H1 (cell line): ENCODE measurements at places on chromosomes 5 and 9. TPM values are rescaled to one million over a fixed set of nuclear protein-coding genes. Genes with fewer than 3 reads are reported as not detected.
A peak's percentile ranks its signal among the peaks of the same experiment; 100 is the strongest.

DNA sequence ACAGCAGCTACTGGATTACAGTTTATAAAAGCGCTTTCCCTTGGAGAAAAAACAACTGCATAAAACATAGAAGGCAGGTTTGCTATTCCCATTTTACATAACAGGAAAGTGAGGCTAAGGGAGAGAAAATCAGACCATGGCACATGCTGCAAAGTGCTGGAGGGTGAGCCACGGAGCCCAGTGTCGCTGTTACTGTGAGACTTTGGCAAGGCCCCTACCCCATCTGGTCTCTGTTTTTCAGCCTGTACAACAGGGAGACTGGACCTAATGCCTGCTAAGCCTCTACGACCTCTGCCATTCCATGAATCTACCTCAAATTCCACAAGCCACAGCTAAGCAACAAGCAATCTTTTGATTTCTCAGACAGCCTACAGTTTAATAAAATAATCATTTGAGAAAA lies 139.2 kb downstream of the GABBR2 start:
- DNase-seq: no peak

SMARCA2 gene
- 21.7 and 22.3 TPM in 2 replicates for total RNA-seq

GRCh38 chr5:3858524-3858923 lies 262.9 kb downstream of the IRX1 start:
- no peak for DNase-seq

- DNase-seq: no peak
These were observed 16.8 kb upstream of the PTGES start for GRCh38 chr9:129769669-129770068.

GRCh38 chr9:132002643-132003318 lies 76.9 kb downstream of the MED27 start:
- DNase-seq: no peak

CCNH gene
- total RNA-seq: 31.0 and 38.2 TPM in 2 replicates

- DNase-seq: no peak
These were observed 273.5 kb upstream of the CCNG1 start for GRCh38 chr5:163163858-163164257.

DNA sequence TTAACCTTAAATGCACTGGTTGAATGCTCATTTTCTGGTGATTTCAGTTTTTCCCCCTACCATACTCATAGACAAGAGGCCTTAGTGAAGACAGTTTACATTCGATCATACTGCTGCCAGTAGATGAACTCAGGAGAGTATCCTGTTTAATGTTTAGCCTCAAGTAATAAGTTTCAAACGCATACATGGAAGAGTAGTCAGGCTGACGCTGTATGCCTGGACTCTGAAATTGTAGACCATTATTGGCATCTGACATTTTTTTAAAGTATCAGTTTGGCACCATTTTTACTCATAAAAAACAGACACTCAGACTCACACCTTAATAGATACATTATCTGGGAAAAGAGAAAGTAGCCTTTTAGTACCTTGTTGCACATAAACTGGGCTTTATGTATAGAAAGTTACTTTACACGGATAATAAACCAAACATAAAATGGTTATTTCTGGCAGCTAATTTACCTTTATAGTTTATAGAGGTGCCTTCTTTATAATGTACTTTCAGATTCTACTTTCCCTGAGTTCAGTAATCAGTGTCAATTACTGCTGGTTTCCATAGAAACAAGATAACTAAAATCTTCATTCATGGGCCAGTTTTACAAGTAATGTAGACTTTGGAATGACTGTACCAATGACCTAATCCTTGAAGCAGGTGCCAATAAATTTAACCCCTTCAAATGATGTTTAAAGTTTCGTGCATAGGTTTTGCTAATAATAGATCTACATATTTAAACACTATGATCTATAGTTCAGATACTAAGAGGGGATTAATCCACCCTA lies 183.8 kb upstream of the ITGA1 start:
- no peak for DNase-seq

GRCh38 chr5:111735583-111736270 lies 21.3 kb downstream of the NREP start:
- peak; percentile 23 for DNase-seq

- no peak for DNase-seq
These were observed 128.0 kb upstream of the ICE1 start for GRCh38 chr5:5294429-5294828.

RNF183 gene
- total RNA-seq: not detected in 2 replicates

DNA sequence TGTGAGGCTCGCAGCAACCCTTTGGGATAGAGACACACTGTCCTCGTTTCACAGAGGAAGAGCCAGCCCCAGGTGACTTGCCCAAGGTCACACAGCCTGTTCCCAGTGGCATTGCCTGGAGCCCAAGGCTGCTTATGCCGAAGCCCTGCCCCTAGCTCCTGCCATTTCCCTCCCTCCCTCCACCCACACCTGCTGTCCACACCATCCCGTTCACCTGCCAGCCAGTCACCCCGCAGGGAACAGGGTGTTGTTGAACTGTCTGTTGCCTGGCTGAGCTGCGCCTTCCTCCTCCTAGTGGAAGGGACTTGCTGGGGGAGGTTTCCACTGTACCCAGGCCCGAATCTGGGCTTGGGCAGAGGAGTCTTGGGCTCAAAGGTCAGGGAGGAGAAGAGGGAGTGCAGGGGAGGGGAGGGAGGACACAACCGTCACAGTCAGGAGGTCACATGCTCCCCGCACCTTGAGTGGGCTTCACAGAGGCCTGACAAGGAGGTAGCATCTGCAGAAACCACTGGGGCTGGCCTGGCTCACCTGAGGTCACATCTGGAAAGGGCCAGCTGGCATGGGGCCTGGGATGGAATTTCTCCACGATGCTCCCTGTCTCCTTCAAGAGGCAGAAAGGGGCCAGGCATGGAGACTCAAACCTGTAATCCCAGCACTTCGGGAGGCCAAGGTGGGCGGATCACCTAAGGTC lies 6.3 kb downstream of the TTC16 start:
- no peak for DNase-seq

CNOT6 gene
- 45.4 and 48.0 TPM in 2 replicates for total RNA-seq

DNA sequence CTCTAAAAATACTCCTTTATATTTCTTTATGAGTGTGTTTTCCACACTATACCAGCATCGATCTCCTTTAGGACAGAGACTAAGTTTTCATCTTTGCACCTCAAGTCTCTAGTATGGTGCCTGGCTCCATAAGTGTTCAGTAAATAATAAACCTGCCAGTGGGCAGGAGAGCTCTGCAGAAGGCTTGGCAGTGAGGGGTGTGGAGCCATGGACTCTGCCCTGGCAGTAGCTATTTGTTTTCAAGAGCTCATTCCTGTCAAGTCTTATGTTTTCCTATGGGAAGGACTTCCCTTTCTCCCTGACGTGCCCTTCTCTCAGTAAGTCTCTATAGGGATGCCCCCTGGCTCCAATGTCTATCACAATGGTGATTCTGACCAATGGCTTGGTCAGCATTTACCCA lies 252.2 kb downstream of the PIK3R1 start:
- DNase-seq: no peak

DNA sequence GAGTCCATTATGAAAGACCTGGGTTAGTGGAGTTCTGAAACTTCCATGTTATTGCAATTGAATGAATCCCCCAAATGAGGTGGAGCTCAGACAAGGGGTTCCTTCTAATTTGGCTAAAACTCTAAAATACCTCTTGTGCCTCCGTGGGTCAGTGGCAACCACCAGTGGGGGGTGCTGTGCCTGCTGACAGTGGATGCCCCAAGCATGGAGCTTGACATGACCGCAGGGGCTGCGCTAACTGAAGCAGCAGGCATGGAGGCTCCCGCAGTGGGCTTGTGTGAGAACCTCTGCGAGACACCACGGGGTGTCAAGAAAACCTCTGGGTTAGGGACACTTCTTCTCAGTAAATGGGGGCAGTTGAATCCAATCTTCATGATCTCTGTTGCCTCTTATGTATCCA lies 200.5 kb downstream of the DRD1 start:
- no peak for DNase-seq

GRCh38 chr9:16535555-16535954 lies 334.9 kb downstream of the BNC2 start:
- DNase-seq: no peak

EIF4EBP3 gene
- total RNA-seq: 8.9 and 11.7 TPM in 2 replicates

DNA sequence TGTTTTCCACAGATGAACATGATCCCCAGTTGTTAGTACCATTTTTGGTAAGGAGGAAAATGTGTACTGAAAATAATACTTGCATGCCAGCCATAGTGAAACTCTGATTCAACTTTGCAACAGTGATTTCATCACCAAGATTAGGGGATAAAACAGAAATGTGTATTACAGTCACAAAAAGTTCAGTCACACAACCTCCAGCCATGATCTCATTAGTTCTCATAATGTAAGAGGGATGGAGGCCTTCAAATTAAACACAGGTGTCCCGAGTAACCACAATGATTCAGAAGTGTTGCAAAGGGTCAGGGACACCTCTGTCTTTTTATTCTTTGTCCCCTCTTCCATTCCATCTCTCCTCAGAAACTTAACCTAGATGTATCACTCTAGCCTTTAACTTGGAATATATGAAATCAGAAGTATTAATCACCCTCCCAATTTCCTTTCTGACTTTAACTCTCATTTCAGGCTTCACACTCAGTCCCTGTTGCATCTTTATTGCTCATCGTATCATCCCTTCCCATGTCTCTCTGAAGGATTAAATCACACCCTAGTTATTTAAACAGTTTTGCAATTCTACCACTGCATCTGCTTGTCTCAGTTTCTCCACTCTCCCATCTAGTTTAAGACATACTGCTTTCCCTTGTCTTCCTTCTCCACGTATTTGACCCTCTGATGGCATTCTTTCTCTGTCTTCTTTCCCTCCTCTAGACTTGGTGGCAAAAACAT lies 291.2 kb downstream of the ADAMTS6 start:
- no peak for DNase-seq

DNA sequence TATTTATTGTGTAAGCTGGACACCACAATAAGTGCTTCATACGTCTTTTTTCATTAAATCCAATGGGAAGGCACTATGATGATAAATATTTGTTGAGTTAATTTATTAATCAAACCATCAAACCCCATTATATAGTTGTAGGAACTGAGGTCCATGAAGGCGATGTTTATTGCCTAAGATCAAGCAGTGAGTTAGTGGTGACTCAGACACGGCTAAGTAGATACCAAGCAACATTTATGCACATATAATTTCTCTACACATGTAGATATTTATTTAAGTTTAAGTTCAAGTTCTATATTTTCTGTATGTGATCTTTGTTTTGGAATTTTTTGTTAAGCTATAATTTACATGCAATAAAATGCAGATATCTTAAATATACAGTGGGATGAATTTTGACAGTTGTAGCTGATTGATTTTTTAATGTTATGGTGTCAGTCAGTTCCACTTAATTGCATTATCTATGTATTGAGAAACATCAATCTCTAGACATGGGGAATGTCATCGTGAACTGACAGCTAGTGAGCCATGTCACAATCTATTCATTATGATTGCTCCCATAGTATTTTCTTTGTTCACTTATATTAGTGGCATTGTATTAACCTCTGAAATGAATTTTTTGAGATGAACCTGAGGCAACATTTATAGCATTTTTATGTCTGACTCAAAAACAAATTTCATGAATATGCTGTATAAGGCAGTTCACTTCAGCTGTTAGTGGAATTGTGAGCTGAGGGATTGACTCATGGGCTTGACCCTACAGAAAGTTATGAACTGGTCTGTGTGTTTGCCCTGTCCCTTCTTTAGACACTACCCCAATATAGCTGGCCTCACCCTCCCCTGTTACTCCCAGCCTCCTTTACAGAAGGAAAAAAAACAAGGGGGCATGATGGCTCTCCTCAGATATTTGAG lies 11.9 kb upstream of the GARNL3 start:
- DNase-seq: no peak

GRCh38 chr5:140207250-140207964 lies 32.4 kb downstream of the CYSTM1 start:
- DNase-seq: no peak

DNA sequence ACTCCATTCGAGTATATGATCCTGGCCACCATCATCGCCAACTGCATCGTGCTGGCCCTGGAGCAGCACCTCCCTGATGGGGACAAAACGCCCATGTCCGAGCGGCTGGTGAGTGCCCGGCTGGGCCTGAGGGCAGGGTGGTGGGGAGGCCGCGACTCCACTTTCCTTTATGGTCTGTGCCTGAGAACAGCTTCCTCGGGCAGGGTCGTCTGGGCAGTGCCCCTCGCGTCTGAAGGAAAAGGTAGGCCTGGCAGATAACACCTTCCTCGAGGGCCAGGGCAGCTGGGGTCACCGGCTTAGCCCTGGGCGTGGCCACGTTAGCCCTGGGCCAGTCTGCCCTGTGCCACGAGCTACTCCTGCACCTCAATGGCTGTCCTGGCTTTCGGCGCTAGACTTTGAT lies 1.5 kb downstream of the CACNA1B start:
- DNase-seq: no peak

GRCh38 chr5:155954701-155955445 lies 372.1 kb upstream of the SGCD start:
- DNase-seq: no peak

DNA sequence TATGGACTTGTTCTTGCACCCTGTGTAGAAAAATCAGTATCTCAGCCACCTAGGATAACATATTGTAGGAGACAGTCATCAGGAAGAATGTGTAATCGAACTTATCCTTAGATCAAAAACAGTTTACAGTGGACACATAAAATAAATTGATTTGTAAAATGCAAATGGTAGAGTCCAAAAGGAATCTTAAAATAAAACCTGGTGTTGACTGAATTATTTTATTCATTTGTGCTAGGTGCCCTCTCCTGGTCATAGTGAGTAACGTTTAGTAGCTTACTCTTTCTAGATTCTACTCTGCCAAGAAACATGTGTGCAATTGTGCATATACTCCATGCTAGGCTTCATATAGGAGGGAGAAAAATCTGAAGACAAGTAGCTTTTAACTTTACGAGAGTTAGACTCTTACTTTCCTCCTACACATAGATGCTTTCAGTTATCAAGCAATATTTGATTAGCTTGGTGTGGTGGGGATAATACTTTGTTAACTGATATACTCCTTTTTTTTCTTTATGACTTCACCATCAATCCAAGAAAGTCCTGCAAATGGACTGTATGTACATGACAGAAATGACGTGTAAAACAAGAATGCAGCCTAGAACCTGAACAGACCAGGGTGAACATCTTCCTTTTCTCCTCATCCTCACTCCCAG lies 23.7 kb upstream of the LOX start:
- DNase-seq: no peak

- no peak for DNase-seq
These were observed 20.7 kb upstream of the BASP1 start for GRCh38 chr5:17196697-17197096.

SLC1A1 gene
- 10.3 and 11.7 TPM in 2 replicates for total RNA-seq

C9orf72 gene
- total RNA-seq: 16.2 and 17.5 TPM in 2 replicates

GRCh38 chr5:159181152-159181551 lies 28.2 kb downstream of the RNF145 start:
- no peak for DNase-seq
